Motor neuron (in vitro differentiated cells): ENCODE measurements at places on chromosomes 2 and 18. TPM values are rescaled to one million over a fixed set of nuclear protein-coding genes. Genes with fewer than 3 reads are reported as not detected.

The IL1RL2 gene
- total RNA-seq, result 0.41 and 0.43 TPM in 2 replicates

The SLC1A4 gene
- total RNA-seq, result 31.4 and 33.4 TPM in 2 replicates

The IL18R1 gene
- 0.64 and 0.89 TPM in 2 replicates for total RNA-seq

The ITM2C gene
- total RNA-seq, result 52.0 and 57.3 TPM in 2 replicates

The VWA3B gene
- total RNA-seq, result 0.43 and 0.44 TPM in 2 replicates

The VWC2L gene
- 0.63 and 0.64 TPM in 2 replicates for total RNA-seq

The GPR17 gene
- 1.4 and 1.7 TPM in 2 replicates for total RNA-seq

The EIF2AK2 gene
- total RNA-seq, result 28.6 and 33.7 TPM in 2 replicates

The STARD6 gene
- total RNA-seq, result not detected in 2 replicates

The SOX11 gene
- 52.0 and 53.3 TPM in 2 replicates for total RNA-seq

The ANKRD30B gene
- 0.13 and 0.35 TPM in 2 replicates for total RNA-seq

The SRD5A2 gene
- total RNA-seq, result 0.05 TPM in 1 of 2 replicates, not detected in the other

The RAB11FIP5 gene
- total RNA-seq, result 15.1 and 16.1 TPM in 2 replicates
